A172 (cell line): ENCODE measurements at places on chromosomes 2 and 18.
A peak's percentile ranks its signal among the peaks of the same experiment; 100 is the strongest.

DNA sequence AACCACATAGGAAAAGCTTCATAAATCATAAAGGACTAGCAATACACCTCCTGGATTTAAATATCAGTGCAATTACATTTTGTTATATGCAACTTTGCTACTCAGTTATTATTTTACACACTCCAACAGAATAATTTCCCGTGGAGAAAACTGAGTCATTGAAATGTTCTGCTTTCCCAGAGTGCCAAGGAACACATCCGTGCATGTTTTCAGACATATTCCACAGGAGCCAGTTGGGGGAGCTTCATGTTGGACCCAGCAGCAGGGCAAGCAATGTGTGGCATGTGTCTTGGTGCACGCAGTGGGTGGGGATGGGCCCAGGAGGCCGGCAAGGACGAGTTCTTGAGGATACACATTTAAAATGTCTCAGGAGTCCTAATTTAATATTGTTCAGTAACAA lies 14.4 kb upstream of the SMIM21 start:
- DNase-seq: no peak

- peak; percentile 99 for DNase-seq
These were observed 96.8 kb upstream of the CDC42EP3 start for GRCh38 chr2:37767959-37768925.

GRCh38 chr2:19346983-19347618 lies 11.3 kb downstream of the OSR1 start:
- no peak for DNase-seq

DNA sequence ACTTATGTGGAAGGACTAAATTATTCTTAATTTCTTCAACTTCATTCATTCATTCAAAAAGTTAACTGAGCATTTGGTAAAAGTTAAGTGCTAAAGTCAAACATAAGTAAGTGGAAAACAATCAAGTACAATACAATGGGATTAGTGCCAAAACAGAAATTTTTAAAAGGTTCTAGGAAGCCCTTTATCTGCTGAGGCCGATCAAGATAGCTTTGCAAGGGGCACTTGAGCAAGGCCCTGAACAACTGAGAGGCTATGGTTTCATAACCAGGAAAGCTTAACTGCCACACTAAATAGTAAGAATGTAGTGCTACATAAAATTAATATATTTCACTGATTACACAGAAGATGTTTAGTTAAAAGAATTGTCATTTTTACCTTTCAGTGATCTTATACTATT lies 76.5 kb downstream of the NOL10 start:
- DNase-seq: no peak

DNA sequence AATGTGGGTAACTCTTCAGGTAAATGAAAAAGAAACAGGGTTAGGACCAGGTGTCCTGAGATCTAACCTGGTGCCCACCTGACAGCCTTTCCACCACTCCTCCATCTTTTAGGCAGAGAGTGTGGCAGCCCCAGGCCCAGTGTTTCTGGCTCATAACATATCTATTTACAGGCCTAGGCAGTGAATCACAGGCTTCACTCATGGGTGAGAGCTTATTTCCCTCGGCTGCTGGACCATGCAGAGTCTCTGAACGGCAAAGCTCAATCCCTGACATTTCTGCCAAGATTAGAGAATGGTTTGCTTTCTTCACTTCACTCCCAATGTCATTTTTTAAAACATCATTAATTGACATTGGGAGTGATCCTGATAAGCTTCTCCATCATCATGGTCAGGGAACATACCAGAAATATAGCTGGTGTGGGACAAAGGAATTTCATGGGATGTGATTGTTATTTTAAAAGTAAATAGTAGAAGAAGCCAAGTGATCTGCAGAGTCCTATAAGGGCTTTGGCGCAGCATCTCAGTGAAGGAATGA lies 323.9 kb downstream of the SETBP1 start:
- DNase-seq: no peak

GRCh38 chr2:38267270-38267925 lies 109.7 kb downstream of the ATL2 start:
- no peak for DNase-seq

DNA sequence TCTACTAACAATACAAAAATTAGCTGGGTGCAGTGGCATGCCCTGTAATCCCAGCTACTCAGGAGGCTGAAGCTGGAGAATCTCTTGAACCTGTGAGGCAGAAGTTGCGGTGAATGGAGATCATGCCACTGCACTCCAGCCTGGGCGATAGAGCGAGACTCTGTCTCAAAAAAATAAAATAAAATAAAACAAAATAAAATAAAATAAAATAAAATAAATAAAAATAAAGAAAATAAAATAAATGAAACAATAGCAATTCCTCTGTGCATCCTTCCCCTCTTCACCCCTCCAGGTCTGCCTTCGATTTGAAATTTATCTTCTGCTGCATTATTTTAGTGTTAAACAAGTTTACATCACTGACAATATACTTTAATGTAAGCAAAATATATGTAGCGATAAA lies 63.0 kb upstream of the UXS1 start:
- DNase-seq: no peak
